ENCODE measurements at places on chromosomes 7 and 10. TPM values are rescaled to one million over a fixed set of nuclear protein-coding genes. Genes with fewer than 3 reads are reported as not detected.

- H3K27me3 ChIP-seq, result no peaks in the 10 kb centered on the region
- no peak overlapping the region for H3K27ac ChIP-seq
- no peak for DNase-seq
- H3K4me3 ChIP-seq, result no peak overlapping the region
- no peaks in the 10 kb centered on the region for H3K36me3 ChIP-seq
Measured at GRCh38 chr7:13321316-13321715, 633.9 kb downstream of the ARL4A start.

Gene NODAL
- not detected for total RNA-seq

GRCh38 chr7:116836911-116837310 is 25.5 kb upstream of the CAPZA2 start:
- DNase-seq, result no peak
- no peaks in the 10 kb centered on the region for H3K36me3 ChIP-seq
- H3K4me1 ChIP-seq, result no peaks in the 10 kb centered on the region

- H3K4me3 ChIP-seq, result no peak overlapping the region
- H3K27me3 ChIP-seq, result no peaks in the 10 kb centered on the region
- DNase-seq, result no peak
- no peak overlapping the region for H3K27ac ChIP-seq
- peaks cover 36% of the 10 kb centered on the region for H3K4me1 ChIP-seq
- no peaks in the 10 kb centered on the region for H3K36me3 ChIP-seq
Measured at GRCh38 chr10:12712293-12712983, 289.1 kb downstream of the CCDC3 start.

DNA sequence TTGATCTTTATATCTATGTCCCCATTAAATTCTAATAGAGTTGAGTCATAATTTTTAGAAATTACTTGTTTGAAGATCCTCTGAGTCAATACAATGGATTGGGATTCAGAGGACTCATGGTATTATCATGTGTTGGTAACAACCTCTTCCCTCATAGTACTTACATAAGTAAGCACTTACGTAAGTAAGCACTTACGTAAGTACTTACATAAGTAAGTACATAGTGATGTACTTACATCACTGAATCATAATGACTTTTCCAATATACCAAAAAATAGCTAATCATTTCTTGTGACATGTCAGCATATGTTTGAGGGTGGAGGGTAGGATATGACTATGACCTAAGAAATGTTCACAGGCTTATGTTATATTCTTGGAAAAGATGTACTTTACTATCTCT is 740.5 kb downstream of the SORCS1 start:
- H3K27ac ChIP-seq, result no peak overlapping the region
- no peaks in the 10 kb centered on the region for H3K36me3 ChIP-seq
- no peak for DNase-seq
- H3K4me3 ChIP-seq, result no peak overlapping the region

Gene INMT
- total RNA-seq, result 2.5 TPM

DNA sequence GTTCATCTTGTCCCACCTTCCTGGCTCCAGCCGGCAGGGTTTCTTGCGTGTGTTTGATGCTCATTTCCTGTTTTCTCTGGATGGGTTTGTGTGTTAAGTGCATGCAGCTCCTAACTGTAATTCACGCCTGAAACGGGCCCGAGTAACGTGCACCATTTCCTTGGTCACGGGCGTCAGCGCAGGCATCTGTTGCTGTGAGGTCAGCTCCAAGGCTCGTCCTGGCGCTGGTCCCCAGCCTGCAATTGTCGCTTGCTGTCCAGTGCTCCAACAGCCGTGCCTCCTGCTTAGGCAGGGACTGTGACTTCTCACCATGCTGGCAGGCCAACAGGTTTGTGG is 201.1 kb downstream of the GLRX3 start:
- no peak for DNase-seq
- H3K27me3 ChIP-seq, result no peaks in the 10 kb centered on the region
- no peaks in the 10 kb centered on the region for H3K4me1 ChIP-seq
- no peak overlapping the region for H3K4me3 ChIP-seq
- no peak overlapping the region for H3K27ac ChIP-seq

- DNase-seq, result no peak
- no peaks in the 10 kb centered on the region for H3K36me3 ChIP-seq
- no peak overlapping the region for H3K27ac ChIP-seq
- peaks cover 21% of the 10 kb centered on the region for H3K4me1 ChIP-seq
Measured at GRCh38 chr7:87413029-87413428, 62.5 kb downstream of the ABCB4 start.

Gene MYL10
- total RNA-seq, result not detected

DNA sequence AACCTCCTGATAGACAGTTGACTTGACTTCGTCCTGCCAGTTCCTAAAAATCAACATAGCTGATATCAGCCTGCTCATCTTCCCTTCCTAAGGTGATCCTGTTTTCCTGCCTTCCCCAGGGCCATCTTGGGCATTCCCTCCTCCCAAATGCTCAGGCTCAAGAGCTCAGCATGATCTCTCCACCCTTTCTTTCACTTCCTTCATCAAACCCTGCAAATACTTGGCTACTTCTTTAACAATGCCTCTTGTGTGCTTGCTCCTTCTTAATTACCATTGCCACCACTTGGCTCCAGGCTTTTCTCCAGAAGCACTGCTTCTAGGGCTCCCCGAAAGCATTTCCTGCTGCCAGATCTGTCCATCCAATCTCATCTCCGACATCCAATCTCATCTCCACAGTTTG is 7.3 kb downstream of the FSCN3 start:
- no peaks in the 10 kb centered on the region for H3K4me1 ChIP-seq
- no peaks in the 10 kb centered on the region for H3K27me3 ChIP-seq
- no peak for DNase-seq

Measured in suprapubic skin (tissue), 4 donors.